HFF-Myc (cell line): ENCODE measurements at places on chromosomes 3 and 15.

- DNase-seq, result no peak
Measured at GRCh38 chr3:24101676-24102168, 156.6 kb downstream of the NR1D2 start.

DNA sequence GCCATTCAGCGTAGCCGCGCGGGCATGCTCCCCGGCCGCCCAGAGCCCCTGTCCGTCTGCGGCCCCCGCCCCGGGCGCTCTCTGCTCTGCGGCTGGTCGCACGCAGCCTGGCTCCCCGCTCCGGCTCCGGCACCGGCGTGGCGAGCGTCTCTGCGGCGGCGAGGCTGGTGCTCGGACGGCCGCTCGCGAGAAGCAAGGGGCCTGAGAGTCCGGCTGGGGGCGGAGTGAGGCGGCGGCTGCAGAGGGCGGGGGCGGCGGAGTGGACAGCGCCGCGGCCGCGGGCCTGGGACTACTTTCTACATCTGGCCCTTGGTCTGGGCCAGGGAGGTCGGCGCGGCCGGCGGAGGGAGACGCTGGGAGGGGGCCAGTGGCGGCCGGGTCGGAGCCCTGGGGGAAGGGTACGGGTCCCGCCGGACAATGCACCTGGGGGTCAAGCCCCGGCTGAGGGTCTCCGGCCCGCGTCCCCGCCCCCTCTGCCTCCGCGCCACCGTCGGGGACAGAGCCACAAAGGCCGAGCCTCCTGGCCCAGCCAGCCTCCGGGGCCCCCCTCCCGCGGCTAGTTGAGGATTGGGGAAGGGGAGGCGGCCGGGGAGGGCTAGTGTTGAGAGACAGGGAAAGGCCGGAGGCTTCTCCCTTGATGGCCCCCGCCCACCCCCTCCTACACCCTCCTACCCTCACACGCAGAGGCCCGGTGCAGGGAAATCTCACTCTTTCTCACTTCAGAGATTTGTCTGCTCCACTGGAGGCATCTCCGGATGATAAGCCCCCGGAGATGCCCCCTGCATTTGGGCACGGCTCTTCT, at the start of gene PRTG:
Gene PRTG, minus strand, starts transcription at position 226 of the 802 bp plus-strand sequence. Its CDS starts 221 bp downstream, at position 5.
- no peak for DNase-seq

GRCh38 chr15:76235186-76235826, 76.0 kb downstream of the ETFA start:
- DNase-seq, result peak; percentile 29

GRCh38 chr3:101010296-101010695, 17.1 kb upstream of the ABI3BP start:
- no peak for DNase-seq

GRCh38 chr3:73685061-73685460, 60.3 kb upstream of the PDZRN3 start:
- no peak for DNase-seq

GRCh38 chr3:143811602-143812001, 36.7 kb downstream of the SLC9A9 start:
- no peak for DNase-seq

DNA sequence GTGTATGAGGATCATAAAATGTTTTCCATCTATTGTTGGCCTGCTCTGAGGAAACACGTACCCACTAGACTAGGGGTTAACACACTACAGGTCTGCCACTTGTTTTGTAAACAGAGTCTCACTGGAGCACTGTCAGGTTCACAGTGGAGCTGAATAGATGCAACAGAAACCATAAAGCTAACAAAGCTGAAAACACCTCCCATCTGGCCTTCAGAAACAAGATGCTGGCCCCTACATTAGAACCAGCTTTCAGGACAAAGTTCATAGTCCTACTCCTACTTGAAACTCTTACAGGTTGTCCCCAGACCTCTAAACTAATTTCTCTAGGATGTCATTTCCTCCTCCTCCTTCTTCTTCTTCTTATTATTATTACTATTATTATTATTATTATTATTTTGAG, 42.3 kb downstream of the SNX4 start:
- no peak for DNase-seq

DNA sequence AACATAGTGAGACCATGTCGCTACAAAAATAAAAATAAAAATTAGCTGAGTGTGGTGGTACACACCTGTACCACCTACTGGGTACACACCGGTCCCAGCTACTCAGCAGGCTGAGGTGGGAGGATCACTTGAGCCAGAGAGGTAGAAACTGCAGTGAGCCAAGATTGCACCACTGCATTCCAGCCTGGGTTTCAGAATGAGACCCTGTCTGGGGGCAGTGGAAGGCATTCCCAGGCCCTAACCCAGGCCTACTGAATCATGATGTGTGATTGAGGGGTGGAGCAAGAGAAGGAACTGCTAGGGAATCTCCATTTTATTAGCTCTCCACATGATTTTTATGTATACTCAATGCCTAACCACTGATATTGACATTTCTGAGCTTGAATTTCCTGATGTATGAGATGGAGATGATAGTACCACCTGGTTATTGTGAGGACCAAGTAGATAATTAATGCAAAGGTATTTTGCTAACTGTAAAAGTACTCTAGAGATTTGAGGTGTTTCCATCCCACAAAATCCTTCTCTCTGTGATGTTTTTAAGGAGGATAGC, 169.5 kb upstream of the UMPS start:
- DNase-seq, result no peak

- DNase-seq, result no peak
Measured at GRCh38 chr15:77251662-77252061, 168.2 kb downstream of the PEAK1 start.
